ENCODE measurements at places on chromosomes 12 and 14.

DNA sequence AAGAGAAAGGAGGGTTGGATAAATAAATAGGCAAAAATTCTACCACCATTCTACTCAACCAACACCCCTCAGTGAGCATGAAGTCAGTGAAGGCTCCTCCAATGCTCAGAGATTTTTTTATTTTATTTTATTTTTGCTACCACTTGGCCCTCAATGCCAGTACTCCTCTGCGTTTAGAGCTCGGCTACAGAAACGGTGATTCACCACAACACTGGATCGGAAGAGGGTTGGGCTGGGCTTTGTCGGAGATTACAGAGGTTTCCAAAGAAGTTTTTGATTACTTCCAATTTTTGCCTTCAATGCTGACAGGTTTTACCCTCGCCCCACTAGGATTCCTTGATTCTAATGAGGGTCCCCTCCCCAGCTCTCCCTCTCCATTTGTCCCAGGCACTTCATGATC lies 1027.2 kb upstream of the TMEM132C start:
- no peak for DNase-seq

DNA sequence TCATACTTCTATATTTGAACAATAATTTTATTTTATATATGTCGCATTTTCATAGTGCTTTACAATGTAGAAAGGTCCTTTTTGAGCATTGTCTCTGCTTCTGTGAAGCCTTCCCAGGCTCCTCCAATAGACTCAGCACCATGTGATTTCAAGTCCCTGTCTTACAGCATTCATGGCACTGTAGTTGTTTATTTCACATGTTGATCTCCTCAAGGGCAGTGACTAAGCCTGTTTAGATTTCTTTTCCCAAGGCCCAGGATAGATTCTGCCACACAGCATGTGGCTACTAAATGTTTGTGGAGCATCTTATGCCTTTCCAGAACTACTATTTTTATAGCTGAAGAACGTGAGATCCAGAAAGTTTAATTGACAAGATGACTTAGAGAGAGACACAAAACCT lies 391.7 kb downstream of the TMEM117 start:
- no peak for DNase-seq

- no peak for DNase-seq
Observed at GRCh38 chr12:81992461-81992860, 233.3 kb upstream of the PPFIA2 start.

GRCh38 chr12:2651068-2651965 lies 143.5 kb upstream of the FKBP4 start:
- no peak for DNase-seq

GRCh38 chr12:107378609-107379008 lies 285.3 kb upstream of the CRY1 start:
- no peak for DNase-seq

DNA sequence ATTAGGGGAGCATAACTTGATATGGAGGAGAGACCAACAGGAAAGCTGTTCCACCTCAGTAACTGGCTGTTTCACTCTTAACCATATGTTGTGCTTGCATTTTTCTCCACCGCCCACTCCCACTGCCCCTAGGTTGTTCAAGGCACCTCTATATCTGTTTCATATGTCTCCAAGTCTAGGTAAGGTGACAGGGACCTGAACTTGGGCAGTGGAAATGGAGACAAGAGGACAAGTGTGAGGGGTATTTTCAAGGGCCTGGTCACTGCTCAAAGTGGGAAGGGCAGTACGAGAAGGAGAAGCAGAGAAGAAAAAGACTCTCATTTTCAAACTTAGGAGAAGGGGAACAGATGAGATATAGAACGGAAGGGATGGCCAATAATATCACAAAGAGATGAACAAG lies 3.1 kb downstream of the SLC38A1 start:
- no peak for DNase-seq

GRCh38 chr12:74339211-74339610 lies 198.4 kb upstream of the ATXN7L3B start:
- DNase-seq: no peak

- peak; percentile 80 for DNase-seq
Observed at GRCh38 chr14:94451826-94452225, 774 bp downstream of the SERPINA11 start.

- no peak for DNase-seq
Observed at GRCh38 chr12:87756111-87756510, 273.1 kb downstream of the C12orf50 start.

- DNase-seq: no peak
Observed at GRCh38 chr14:43568022-43568421, 939.1 kb downstream of the FSCB start.

DNA sequence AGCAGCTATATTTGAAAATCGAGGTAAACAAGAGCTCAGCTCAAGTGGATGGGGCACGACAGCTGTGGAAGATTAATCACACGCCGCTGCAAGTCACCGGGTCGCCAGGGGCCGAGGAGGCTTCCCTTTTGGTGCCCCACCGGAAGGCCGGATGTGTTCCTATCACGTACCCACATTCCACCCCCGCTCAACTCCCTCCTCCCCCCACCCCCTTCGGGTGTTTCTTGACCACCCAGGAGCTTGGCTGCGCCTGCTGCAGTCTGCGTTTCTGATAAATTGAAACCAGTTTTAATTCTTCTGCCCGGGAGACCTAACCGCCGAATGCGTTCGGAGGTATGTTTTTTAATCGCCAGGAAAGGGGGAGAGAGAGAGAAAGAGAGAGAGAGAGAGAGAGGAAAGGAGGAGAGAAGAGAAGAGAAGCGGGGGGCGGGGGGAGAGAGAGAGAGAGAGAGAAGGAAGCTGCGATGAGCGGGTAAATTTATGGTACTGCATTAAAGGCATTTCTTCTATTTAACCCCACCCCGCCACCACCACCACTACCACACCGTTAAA lies 1.8 kb downstream of the SLC8A3 start:
- no peak for DNase-seq

GRCh38 chr14:35438910-35439713 lies 34.6 kb upstream of the NFKBIA start:
- peak; percentile 93 for DNase-seq

DNA sequence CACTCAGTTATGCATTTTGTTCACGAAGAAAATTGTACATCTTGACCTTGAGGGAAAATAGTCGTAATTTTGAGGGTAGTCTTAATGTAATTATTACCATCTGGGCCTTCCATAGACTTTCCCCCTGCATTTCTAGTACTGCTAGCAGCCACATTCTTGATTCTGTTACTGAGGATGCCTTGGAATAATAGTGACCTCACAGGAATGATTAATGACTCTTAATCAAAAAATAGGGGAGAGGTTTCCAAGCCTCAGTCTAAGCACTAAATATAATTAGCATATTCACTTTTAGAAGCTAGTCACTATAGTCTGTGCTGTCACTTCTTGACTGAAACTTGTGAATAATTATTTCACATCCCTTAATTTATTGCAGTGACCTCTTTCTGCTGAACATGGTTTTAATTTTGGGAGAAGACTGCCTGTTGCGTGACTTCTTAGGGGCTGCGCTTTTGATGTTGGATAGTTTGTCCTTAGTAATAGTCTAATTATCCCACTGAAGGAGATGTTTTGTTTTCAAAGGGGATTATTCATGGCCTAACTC lies 400.5 kb downstream of the ADAMTS20 start:
- DNase-seq: no peak

DNA sequence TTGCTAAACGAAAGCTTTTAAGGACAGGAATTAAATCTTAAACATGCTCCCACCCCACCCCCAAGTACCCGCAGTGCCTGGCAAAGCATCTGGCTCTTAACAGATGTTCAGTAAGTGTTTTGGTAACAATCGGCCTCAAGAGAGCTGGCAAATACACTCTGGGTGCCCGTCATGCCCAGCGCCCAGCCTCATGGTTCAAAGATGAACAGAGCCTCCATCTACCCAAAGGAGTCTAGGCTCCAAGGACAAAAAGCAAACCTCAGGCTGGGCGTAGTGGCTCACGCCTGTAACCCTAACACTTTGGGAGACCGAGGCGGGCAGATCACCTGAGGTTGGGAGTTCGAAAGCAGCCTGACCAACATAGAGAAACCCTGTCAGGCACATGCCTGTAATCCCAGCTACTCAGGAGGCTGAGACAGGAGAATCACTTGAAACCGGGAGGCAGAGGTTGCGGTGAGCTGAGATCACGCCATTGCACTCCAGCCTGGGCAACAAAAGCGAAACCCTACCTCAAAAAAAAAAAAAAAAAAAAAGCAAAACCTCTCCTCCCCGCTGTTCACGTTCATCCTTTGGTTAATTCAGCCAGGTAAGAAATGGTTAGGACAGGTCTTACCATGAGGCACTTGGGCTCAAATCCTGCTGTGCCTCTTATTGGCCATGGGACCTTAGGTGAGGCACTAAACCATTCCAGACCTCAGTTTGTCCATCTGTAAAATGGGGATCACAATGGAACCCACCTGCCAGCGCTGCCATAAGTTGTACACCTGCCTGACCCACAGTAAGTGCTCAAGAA lies 151.3 kb downstream of the BCL11B start:
- DNase-seq: no peak

DNA sequence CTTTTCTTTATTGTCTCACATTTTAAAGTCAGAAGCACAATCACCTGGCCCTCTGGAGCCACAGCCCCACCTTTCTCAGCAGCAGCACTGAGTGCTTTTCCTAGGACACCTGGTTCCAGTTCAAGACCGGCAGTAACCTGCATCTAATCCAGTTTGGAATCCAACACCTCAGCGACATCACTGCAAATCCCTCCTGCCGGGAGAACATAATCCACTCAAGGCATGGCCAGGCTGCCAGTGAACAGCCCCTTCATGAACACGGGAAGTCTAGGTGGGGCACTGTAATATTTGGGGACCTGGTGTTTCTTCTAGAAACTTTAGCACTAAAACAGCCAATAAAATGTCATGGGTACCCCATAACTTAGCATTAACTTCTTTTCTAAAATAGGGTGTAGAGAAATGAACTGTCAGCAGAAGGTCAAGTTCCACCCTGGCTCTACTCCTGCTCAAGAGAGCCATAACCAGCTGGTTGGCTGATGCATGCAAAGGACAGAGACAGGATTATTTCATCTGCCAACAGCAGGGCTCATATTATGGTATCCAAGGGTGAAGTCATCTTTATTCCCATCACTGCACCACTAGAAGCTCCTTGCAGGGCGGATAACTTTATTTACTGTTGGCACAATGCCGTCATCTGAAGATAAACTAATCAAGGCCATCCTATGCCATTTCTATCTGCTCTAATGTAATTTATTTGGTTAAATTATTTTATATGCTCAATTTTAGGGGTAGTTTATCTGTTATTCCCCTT lies 76.7 kb downstream of the TTC7B start:
- no peak for DNase-seq

DNA sequence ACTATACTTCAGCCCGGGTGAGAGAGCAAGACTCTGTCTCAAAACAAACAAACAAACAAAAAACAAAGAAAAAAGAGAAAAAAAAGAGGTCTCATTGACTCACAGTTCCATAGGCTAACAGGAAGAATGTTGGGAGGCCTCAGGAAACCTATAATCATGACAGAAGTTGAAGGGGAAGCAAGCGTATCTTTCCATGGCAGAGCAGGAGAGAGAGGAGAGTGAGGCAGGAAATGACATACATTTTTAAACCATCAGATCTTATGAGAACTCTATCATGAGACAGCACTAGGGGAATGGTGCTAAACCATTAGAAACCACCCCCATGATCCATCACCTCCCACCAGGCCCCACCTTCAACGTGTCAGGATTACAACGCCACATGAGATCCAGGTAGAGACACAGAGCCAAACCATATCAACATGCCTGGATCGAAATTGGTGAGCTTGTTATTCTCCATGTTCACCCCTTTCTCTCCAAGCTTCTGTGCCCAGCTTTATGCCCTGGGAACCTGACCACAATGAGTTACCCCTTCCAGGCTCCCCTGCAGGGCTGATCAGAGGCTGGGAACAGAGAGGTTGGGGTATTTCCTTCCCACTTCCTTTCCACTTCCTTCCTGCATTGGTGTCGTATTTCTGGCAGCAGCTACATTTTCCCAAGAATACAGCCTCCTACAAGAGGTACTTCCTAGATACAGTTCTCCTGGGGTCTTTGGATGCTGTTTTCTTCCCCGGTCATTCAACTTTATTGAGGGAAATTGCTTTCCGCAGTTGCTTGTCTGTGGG lies 219.3 kb upstream of the FLRT2 start:
- DNase-seq: no peak

Measured in Karpas-422 (cell line).